ENCODE measurements at places on chromosomes 16 and 17.
A peak's percentile ranks its signal among the peaks of the same experiment; 100 is the strongest.

- no peak for DNase-seq
Observed at GRCh38 chr17:50679008-50679544, 28.6 kb downstream of the ANKRD40 start.

DNA sequence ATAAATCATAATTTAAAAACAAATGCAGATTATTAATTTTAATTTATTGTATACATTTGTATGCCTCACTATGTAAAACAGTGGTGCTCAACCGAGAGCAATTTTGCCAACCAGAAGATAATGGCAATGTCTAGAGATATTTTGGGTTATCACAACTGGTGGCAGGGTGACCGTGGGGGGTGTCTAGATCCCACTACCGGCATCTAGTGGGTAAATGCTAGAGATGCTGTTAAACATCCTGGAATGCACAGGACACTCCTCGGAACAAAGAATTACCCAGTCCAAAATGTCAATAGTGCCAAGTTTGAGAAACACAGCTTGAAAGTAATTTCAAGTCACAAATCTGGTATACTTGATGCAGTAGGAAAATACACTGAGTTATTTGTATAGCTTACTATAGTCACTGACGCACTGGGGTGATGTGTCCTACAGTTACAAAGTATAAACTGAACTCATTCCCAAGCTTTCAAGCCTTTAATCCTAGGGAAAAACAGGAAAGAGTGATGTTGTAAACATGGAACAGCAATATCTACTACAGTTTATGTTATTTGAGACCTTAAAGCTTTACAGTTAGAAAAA lies 133.5 kb downstream of the BRIP1 start:
- DNase-seq, result no peak

- DNase-seq, result no peak
Observed at GRCh38 chr17:44374306-44375195, 10.9 kb upstream of the FAM171A2 start.

DNA sequence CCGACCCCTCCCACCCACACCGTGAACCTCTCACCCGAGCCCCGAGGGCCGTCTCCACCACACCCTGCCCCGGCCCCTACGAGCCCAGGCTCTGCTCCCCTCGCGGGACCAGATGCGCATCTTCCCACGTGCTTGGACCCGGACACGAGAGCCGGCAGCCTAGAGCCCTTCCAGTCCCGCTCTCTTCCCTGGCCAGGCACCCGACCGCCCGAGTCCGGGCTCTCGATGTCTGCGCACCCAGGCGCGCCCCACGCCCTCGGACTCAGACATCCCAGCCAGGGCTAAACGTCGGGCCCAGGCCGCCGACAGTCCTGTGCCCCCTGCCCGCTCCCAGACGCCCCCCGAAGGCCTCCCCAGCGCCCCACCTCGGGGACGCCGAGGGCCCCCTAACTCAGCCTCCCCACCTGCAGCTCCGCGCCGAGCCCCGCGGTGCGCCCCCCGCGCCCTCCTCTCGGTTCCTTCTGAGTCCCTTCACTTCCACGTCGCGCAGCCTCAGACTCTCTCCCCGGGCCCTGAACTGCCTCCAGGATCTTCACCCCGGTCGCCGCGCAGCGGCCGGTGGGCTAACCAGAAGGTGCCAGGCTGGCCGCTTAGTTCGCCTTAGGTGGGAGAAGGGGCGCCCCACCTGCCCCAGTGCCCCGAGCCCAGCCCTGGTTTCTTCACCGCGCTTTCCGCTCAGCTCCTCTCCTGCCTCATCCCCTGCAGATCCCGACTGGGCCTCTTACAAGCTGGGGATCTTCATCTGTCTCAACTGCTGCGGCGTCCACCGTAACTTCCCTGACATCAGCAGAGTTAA lies 688 bp downstream of the ADAP2 start:
- DNase-seq, result no peak

DNA sequence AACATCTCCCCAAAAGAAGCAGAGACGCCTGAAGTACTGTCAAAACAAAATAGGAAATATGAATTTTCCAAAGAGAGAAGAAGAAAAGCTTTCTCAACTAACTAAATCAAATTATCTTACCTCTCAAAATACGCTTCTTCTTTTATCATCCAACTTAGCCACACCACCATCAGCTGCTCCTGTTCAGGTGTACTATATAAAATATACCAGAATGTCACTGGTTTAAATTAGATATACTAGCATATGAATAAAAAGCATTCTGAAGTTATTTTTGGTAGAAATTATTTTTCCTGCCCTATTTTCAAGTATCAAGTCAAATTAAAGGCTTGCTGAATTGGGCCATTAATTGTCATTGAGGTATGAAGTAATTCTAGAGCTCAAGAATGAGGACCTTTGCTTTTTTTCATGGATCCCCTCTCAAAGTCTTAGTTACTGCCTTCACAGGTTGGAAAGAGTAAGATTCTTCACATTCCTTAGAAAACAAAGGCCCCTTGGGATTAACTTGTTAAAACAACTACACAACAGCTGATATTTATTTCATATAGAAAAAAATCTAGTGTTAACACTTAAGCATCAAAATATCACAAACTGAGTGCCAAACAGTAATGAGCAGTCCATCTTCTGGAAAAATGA lies 30.1 kb downstream of the INTS2 start:
- DNase-seq, result no peak

DNA sequence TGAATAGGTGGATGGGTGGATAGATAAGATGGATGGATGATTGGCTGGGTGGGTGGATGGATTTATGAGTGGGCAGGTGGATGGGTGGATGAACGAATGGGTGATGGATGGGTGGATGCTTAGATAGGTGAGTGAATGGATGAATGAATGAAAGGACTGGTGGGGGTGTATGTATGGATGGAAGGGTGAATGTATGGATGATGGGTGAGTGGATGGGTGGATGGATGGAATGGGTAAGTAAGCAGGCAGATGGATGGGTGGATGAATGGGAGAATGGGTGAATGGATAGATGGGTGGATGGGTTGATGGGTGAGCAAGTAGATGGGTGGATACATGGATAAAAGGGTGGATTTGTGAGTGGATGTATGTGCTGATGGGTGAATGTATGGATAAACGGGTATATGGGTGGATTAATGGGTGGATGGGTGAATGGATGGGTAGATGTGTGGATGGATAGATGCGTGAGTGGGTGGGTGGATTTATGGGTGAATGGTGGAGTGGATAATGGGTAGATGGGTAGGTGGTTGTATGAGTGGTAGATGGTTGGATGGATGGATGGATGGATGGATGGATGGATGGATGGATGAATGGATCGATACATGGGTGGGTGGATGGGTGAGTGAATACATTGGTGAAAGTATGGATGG lies 682.6 kb downstream of the HS3ST4 start:
- no peak for DNase-seq

DNA sequence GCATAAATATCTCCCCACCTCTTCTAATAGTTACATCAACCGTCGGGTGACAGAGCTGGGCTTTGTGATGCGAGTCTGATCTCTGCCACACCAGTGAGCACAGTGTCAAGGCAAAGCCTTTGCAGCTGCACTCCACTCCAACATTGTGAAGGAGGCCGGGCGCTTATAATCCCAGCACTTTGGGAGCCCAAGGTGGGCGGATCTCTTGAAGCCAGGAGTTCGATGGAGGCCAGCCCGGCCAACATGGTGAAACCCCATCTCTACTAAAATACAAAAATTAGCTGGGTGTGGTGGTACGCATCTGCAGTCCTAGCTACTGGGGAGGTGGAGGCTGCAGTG lies 18.9 kb downstream of the CYB5D2 start:
- DNase-seq, result no peak

DNA sequence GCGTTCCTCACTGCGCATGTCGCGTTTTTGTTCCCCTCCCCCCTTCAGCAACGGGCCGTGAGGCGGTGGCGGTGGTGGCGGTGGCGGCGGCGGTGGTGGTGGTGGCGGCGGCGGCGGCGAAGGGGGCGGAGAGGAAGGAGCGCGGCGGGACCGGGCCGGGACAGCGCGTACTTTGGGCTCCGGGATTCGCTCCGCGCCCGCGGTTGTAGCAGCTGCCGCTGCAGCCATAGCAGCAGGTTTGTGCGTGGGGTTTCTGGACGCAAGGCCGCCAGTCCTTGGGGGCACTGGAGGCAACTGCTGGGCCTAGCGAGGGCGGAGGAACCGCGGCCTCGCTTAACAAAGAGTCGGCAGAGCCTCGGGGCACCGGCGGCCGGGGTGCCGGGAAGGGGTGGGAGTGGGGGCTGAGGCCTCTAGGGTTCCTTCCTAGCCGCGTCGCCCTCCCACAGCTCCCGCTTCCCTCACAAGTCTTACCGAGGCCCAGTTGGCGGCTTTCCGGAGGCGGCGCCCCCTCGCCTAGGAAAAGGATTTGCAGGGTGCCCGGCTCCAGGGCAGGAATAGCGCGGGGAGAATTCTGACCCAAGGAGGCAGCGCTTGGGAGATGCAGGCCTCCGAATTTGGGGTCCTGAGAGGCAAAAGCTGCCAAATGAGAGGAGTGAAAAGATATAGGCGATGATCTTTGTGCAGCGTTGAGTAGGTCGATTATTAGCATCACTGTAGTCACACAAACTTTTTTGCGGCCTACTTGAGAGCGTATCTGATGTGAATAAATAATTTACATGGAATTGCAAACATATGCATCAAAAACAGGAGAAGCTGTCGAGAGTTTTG lies at the start of gene DDX42:
Gene DDX42, plus strand, starts transcription at position 30 of the 828 bp plus-strand sequence. CDS start 12,880 bp downstream, outside the sequence.
- peak; percentile 90 for DNase-seq

- DNase-seq, result no peak
Observed at GRCh38 chr16:70432356-70432722, 6.6 kb downstream of the ST3GAL2 start.
